A172 (cell line): ENCODE measurements at places on chromosomes 4 and X. TPM values are rescaled to one million over a fixed set of nuclear protein-coding genes. Genes with fewer than 3 reads are reported as not detected.
A peak's percentile ranks its signal among the peaks of the same experiment; 100 is the strongest.

Gene RTL9
- total RNA-seq = 0.02 and 0.03 TPM in 2 replicates

Gene STPG2
- 0.19 TPM in 1 of 2 replicates, not detected in the other for total RNA-seq

DNA sequence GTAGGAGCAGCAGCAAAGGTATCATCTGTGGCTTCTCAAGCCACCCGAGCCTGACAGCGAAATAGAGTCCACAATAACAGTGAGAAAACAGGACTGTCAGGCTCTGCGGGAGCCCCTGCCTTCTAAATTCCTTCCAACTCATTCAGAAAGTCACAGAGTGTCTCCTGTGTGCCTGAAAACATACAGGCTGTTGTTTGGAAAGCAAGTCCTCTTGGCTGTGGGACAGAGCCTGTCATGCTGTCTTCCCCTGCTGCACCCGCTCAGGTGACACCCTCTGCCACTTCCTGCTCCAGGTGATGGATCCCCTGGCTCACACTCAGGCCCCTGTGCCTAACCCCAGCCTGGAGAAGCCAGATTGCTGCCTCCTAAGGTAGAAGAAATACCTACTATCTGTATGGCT, 152.3 kb downstream of the RAB28 start:
- no peak for DNase-seq

DNA sequence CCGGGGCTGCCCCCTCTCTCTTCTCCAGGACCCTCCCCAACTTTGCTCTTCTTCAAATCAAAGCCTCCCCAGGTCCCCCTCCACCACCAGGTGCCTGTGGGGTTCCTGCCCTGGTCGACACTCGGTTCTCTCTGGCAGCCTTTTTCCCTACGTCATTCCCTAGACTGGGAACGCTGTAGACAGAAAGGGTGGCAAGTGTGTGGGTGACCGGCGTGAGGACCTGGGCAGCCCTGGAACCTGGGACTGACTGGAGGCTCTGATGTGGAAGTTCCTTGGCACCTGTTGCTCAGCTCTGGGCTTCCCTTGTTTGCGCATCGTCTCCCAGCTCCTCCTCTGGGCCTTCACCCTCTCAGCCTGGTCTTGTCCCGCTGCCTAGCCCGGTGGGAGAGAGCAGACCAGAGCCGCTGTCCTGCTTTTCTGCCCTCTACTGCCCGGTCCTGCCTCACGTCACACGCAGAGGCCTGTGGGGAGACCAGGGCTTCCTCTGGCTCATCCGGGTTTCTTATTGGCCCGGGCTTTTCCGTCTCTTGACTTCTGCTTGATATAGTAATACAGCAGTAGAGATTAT, 1.3 kb downstream of the TACC3 start:
- DNase-seq = no peak

DNA sequence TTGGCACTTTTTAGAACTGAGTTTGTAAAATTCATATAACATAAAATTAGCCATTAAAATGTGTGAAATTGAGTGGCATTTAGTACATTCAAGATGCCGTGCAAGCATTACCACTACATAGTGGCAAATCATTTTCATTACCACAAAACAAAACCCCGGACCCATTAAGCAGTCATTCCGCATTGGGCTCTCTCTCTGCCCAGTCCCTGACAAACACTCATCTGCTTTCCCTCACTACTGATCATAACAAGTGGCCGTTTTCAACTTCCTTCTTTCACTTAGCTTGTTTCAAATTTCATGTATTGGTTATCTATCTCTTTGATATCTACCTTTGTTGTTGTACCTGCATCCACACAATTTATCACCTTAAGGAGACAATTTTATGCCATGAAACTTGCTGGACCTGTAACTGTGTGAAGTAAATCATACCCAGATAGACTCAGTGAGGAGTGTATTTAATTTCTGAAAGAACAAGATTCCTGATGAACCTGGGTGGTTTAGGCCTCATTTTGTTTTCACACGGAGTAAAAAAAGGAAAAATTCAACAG, 202.1 kb downstream of the OR13H1 start:
- no peak for DNase-seq

GRCh38 chr4:120765260-120765680, 157.3 kb downstream of the PRDM5 start:
- no peak for DNase-seq

- no peak for DNase-seq
Observed at GRCh38 chr4:29066861-29067260, 1653.3 kb upstream of the PCDH7 start.

- no peak for DNase-seq
Observed at GRCh38 chr4:182776376-182777105, 140.6 kb downstream of the DCTD start.

GRCh38 chr4:105933083-105933482, 37.8 kb downstream of the NPNT start:
- DNase-seq = no peak

DNA sequence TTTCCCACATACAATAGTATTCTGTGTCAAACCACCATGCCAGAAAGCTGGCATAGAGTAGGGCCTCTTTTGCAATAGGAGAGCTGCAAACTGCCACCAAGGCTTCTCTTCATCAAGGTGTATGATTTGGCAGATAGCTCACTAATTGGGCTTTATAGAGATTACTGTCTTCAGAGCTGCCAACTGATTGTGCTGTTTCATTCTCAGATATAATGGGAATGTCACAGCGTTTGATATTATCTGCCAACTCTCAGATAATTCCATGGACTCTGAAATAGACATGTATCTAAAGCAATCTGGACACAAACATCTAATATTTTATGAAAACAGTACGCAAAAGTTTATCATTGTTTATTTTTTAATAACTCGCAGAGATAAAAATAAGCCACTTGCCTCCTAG, 1289.1 kb downstream of the STIM2 start:
- no peak for DNase-seq

- no peak for DNase-seq
Observed at GRCh38 chr4:151718984-151719955, 41.5 kb downstream of the GATB start.

DNA sequence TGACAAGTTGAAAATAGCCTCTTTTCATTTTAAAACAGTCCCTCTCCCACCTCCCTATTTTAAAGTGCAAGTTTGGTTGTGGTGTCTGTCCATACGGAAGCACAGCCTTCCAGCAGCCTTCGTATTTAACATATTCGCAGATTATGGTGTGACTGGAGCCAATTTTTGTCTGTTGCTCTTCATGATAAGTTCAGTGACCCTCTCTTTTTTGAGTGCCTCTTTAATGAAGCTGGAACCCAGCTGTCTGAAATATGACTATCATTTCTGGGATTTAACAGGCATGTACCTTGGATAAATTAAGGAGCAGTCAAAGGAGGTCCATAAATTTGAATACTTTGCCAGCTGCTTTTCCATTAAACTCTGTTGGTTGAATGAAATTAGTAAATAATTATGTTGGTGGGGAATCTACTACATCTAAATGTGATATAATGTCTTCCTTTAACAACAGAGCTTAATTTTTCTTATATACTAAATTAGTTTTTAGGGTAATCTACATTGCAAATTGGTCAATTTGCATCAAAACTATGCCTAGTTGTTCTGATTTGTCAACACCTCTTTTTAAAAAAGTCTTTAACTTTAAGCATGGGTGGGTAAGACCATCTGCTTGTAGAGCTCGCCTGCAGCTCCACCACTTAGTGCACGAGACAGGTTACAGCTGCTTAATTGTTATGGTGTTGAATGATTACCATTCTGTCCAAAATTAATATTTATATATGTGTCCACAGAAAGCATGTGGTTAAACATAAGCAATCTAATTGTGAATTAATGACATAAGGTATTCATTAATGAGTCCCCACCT, 216.6 kb downstream of the DCTD start:
- no peak for DNase-seq

- DNase-seq = no peak
Observed at GRCh38 chrX:110320381-110320987, 2.6 kb upstream of the AMMECR1 start.

DNA sequence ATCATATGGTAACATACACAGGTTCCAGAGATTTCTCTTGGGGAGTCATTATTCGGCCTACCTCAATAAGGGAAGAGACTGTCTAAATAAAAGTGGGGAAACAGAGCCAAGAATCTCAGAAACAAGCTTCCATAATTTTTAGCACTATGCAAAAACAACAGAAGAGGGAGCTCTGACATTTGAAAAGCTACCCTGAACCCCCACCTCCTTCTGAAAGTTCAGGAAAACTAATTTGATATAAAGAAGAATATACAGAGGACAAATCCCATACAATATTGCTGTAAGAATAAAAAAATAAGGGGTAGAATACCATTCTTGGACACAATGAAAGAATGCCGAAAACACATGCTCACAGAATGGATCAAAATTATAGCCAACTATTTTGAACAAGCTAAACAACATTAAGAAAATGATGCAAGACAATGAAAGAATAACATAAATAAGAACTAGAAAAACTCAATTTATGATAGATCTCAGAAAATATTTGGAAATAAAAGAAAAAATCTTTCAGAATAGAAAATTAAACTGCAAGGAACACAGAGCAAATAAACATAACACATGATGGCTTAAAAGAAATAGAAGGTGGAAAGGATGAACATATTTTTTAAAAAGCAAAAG, 14.4 kb upstream of the ZNF41 start:
- peak; percentile 11 for DNase-seq

DNA sequence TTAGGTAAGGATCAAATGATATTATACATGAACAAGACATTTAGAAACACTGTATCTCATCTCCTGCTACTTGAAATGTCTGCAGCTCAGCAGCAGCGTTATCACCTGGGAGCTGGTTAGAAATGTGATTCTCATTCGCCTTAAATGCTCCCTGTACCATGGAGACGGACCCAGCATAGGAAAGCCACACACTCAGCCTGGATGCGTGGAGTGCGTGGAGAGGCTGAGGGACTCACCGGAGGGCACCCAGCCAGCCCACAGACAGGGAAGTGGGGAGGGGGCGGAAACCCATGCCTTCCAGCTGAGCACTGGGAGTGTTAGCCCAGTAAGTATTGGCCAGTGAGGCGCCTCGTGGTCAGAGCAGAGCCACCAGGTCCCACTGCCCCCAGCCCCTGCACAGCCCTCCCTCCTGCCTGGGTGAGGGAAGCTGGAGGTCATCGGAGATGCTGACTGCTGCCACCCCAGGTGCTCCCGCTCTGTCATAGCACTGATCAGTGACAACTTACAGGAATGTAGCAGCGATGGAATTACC, 15.2 kb downstream of the SUPT20HL1 start:
- no peak for DNase-seq

DNA sequence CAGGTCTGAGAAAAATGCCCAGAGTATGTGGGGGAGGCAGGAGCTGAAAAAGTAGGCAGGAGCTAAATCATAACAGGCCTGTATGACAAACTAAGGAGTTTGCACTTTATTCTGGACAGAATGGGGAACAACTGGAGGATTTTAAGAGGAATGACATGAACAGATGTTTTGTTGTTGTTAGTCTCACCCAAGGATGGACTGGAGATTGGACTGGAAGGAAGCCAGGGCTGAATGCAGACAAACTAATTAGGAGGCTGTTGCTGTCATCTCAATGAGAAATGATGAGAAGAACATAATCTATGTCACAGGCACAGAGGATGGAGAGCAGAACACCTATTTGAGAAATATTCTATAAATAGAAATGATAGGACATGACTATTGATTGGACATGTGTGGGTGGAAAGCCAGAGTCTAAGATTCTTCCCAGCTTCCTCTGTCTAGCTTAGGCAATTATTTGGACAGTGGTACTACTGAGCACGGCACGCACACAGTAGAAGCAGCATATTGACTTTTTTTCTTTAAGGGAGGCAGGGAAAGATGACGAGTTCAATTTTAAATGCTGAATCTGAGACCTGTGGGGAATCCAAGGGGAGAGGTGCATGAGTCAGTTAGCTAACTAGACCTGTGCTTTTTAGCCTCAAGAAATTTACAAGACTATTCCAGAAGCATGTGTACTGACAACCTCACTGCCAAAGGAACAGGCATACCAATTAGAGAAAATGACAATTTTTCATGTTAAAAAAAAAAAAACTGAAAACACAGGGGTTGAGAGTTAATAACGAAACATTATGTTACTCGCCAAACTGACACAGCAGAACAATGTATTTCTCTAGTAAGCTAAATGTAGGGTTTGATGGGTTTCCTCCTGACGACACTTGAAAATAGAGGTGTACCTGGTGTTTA, 963 bp upstream of the USO1 start:
- no peak for DNase-seq

DNA sequence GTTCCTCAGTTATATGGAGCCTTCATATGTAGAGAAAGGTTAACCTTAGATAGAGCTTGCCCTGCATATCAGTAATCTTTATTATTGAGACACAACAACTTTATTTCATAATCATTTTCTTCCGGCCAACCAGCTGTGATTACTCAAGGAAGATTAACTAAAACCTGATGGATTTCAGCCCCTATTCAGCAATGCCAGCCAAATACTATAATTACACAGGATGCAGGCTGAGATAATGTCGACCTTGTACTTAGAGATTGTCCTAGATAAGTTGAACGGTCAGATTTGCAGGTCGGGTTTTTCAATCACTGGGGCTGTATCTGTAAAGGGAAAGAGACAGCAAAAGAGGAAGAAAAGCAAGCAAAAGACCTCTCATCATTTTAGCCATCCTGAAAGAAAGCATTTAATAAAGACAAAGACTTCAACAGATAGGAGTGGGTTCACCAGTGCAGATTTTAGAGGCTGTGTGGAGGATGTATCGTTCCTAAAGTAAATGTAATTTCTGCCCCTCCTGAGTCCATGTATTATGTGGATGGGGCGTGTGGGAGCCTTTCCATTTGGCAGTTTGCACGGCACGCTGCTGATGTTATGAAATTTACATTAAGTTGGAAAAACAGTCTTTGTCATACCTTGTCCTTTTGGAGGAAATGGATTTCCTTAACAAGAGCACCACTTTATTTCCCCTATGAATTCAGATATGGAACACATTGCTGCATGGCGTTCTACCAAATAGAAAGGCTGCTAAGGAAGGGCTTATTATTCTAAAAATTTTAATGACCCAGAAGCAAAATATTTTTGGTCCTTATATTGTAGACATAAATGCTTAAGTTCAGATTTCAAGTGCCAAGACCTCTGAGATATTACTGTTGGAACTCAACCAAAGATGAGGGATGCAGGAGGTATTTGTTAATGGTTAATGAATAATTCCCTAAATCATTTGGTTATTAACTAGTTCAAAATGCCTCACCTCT, 496.7 kb downstream of the SPRY1 start:
- DNase-seq = no peak
